ENCODE measurements at places on chromosomes 1 and 21.

DNA sequence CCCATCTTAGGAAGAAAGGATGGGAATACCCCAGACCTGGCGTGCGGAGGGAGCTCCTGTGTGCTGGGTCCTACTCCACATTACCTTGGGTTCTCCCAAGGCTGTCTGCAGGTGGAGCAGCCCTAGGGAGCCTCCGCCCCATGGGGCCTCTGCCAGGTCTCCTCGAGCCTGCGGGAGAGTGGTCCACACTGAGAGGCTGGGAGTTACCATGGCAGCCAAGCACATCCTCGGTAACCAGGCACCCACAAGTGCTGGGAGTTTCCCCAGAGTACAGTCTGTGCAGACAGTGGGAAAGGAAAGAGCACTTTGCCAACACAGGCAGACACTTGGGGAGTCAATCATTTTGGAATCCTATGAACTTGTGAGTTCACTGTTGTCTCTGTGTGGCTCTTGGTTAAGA, 249.4 kb downstream of the DYRK1A start:
- DNase-seq: no peak

- DNase-seq: no peak
These were observed 9.5 kb upstream of the RNF186 start for GRCh38 chr1:19824541-19824940.

DNA sequence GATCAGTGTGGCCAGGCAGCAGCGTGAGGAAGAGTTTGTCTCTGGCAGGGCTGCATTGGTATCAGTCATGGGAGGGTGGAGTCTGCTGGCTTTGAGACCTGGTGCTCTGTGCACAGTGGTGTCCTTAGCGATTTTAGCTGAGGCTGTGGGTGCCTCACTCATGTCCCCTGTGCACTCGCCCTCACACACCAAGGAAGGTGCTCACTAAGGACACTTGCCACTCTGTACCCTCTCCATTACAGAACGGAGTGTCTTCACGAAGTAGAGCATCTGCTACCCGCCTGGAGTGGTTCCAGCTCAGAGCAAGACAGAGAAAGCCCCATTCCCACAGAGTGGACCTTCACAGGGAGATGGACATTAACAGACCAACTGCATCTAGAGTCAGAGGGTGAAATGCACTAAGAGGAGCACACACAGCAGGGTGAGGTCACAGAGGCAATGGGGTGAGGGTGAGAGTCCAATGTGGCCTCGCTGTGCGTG, 117.9 kb downstream of the MATN1 start:
- no peak for DNase-seq

DNA sequence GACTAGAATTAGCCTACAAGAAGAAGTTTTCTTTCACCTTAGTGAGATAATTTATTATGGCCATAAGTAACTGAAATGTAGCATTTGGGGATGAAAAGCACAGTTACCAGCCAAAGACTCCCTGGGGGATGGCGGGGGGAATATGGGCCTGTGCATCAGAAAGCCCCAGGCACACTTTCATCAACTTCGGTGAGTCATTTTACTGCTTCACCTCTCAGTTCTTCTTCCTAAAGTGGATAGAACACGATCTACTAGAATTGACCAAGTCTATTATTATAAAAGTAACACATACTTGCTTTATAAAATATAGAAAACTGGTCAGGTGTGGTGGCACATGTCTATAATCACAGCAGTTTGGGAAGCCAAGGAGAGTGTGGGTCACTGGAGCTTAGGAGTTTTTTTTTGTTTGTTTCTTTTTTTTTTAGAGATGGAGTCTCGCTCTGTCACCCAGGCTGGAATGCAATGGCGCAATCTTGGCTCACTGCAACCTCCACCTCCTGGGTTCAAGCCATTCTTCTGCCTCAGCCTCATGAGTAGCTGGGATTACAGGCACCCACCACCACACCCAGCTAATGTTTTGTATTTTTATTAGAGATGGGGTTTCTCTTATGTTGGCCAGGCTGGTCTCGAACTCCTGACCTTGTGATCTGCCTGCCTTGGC, 141.8 kb downstream of the ZZZ3 start:
- DNase-seq: no peak

DNA sequence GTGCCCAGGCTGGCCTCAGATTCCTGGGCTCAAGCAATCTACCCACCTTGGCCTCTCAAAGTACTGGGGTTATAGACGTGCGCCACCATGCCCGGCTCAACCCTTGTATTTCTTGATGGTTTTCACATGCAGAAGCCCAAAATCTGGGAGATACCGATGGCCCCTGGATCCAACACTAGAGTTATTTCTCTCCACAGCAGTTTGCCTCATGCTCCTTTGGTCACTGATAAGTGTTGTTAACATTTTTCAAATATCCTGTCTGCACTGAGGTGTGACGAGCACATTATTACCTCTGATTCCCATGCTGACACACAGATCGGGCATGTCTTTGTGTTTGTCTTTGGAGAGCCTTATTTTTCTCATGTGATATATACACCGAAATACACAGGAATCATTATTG, 107.0 kb downstream of the KIF26B start:
- no peak for DNase-seq

DNA sequence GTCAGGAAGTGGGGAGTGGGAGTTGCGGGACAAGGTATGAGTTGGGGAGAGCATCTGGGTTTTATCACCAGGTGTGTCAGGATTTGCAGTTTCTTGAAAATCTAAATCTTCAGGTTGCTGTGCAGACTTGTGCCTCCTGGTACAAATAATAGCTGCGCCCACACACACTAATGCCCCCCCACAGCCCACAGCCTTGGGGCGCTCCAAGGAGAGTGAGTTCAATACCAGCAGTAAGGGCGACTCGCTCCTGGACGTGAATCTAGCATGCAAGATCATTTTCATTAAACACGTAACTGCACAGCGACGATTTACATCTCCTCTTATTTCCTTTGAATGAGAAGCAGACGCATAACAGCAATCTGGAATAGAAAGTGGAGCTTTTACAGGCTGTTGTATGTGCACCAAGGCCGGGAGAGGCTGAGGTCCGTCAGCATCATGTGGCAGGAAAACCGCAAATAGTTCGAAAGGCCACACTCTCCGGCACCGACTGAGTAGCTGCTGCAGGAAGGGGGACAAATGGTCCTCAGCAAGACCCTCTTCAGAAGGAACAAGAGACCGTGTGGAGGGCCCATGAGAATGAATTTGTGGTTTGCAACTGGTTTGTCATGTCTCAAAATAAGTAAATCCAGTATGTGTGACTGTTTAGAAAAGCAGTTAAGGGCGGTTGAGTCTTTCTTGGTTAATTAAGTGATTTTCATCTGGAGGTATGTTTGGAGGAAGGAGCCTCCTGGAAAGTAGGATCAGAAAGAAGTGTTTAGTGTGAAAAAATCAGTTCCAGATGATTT, 439.5 kb downstream of the SMYD3 start:
- no peak for DNase-seq

- no peak for DNase-seq
These were observed 39.0 kb upstream of the CD5L start for GRCh38 chr1:157880621-157881020.

- DNase-seq: no peak
These were observed 128.1 kb upstream of the ZNF648 start for GRCh38 chr1:182189535-182190066.

GRCh38 chr1:211135342-211135950, 1.5 kb upstream of the KCNH1 start:
- no peak for DNase-seq

GRCh38 chr1:201514466-201514865, 7.5 kb upstream of the CSRP1 start:
- no peak for DNase-seq

DNA sequence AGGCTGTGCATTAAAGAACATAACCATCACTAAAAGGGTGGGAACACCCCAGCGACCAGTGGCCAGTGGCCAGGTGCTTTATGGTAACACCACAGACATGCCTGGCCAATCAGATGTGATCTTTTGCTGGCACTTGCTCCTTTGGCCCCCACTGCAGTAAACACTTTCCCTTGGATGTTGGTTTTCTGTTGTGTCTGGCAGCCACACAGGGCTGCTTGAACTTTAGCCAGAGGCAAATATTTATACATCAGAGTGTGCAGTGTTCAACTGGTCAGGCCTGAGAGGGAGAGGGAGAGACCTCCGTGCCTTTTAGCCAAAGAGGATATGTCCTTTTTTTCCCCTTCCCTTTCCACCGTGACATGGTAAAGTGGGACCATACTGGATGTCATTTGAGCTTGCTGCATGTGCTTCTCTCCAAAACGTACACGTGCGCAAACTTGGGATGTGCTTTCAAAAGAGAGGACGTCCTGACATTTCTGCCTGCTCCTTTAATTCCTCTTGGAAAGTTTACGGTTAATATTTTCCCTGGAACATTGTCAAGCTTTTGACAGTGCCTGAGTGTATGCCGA, 101.2 kb downstream of the NFIA start:
- no peak for DNase-seq

DNA sequence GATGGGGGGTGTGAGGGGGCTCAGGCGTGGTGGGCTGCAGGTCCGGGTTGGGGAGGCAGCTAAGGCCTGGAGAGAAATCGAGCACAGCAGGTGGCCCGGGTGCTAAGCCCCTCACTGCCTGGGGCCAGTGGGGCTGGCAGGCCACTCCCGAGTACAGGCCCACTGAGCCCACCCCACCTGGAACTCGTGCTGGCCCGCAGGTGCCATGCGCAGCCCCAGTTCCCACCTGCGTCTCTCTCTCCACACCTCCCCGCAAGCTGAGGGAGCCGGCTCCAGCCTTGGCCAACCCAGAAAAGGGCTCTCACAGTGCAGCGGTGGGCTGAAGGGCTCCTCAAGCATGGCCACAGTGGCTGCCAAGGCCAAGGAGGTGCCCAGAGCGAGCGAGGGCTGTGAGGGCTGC, 1047.1 kb upstream of the ADGRL4 start:
- no peak for DNase-seq

DNA sequence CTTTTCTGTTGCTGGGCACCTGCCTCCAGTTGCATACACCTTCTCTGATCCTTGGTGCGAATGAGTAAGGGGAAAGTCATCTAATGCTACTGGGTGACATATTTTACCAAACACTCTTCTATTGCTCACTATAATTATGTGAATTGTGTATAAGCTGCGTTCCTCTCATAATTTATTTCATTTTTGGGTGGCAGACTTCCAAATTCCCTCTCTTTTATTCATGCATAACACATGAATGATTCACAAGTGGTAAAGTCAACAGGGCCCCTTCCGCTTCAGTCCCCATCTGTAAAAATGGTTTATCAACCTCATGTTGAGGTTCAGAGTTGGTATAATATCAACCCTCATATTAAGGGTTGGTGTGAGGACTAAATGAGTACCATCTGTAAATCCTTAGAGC, 3.2 kb upstream of the QSOX1 start:
- DNase-seq: no peak

GRCh38 chr21:14522736-14523135, 23.4 kb downstream of the SAMSN1 start:
- DNase-seq: no peak

DNA sequence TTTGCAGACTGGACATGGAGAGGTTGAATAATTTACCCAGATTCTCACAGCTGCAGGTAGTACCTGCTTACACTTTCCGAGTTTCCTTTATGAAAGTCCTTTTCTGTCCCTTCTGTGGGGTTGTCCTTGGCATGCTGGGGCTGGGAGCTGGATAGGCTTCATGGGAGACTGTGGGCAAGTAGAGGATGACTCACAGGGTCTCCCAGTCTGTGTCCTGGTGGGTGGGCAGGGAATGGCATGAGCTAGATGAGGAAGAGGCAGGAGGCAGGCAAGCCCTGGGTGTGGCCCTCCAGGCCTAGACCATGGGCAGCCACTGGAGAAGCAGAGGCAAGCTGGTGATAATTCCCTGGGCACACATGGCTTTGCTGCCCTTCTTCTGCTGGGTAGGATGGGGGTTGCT, 80.6 kb downstream of the NAV1 start:
- no peak for DNase-seq

DNA sequence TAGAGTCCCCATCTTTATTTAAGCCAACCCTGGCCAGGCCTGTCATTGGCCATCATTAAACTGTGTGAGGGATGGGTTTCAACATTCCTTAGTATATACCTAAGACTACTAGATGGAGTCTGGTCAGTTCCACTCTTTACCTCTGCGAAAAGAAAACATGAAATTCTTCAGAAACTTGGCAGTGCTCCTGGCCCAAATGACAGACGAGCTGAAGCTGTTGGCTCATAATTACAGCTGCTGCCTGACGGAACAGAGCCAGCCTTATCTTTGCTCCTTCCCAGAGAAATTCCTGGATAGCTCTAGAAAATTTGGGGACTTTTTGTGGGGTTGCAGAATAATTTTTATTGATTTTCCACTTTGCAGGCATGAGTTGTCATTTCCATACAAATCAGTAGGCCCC, 30.4 kb downstream of the NPHS2 start:
- DNase-seq: no peak

GRCh38 chr1:23555986-23556634, 3.2 kb downstream of the ID3 start:
- DNase-seq: no peak

DNA sequence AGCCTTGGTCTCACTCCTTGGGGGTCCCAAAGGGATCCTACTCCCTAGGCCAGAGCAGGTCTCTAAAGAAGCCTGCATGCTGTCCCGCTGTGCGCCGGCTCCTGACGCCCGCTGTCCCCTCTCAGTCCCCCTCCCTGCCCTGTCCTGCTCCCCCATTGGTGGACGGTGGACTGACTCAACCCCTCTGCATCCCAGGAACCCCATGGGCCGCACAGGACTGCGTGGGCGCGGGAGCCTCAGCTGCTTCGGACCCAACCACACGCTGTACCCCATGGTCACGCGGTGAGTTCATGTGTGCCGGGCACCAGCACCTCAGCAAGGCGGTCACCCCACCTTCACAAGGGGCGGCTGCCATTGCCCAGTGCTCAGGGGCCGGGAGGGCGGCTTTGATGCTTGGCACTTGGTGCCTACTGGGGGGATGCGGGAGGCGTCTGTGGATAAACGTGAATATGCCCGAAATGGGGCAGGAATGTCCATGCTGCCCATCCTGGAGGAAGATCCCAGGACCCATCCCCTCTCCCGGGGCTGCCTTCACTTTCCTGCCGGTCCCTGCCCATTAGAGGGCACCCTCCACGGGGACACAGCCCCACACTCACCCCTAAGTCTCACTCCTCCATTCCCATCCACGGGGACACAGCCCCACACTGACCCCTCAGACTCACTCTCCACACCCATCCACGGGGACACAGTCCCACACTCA, 20.2 kb upstream of the LRRC3 start:
- no peak for DNase-seq

DNA sequence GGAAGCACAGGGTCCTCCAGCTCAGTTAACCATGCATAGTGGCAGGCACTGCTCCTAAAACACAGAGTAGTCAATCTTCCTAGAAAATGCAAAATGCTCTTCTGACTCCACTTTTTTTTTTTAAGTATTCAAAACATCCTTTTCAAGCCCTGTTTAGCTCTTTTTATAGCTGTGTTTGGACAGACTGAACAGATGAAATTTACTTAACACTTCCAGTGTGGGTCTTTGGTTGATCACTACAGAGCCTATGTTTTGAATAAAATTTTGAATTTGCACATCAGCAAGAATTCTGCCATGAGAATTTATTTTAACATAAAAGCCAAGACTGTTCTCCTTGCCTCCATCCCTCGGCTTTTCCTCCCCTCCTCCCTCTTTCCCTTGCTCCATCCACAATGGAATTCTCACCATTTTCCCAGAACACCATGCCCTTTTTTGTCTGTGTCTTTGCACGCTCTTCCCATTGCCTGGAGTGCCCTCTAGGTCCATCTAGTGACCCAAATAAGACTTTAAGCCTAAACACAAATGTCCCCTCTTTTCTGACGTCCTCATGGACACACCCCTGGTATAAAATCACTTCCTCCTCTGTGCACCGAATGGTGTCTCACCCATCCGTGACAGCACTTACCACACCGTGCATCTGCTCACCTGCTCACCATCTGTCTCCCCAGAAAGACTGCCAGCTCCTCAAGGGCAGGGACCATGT, 24.0 kb upstream of the CPT2 start:
- DNase-seq: no peak

Measured in GDM1 (cell line).